ENCODE measurements at places on chromosomes 7 and 10.

- no peak for DNase-seq
These were observed 28.7 kb upstream of the SFRP5 start for GRCh38 chr10:97800474-97800873.

DNA sequence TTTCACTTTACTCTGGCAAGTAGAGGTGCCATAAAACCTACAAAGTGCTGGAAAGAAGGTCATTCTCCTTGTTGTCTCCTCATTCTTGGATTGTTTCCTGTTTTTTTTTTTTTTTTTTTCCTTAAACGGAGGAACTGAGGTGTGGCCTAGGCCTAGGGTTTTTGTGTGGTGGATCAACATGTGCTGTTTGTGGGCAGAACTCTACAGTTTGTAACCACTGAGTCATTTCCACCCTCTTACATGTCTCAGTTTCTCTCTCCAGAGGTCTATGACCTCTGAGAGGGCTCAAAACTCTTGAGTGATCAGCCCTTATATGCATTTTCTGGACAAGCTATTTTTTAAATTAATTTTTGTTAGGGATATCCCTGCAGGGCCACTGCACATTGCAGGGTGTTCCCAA lies 296.0 kb downstream of the PPP1R3A start:
- DNase-seq = no peak

DNA sequence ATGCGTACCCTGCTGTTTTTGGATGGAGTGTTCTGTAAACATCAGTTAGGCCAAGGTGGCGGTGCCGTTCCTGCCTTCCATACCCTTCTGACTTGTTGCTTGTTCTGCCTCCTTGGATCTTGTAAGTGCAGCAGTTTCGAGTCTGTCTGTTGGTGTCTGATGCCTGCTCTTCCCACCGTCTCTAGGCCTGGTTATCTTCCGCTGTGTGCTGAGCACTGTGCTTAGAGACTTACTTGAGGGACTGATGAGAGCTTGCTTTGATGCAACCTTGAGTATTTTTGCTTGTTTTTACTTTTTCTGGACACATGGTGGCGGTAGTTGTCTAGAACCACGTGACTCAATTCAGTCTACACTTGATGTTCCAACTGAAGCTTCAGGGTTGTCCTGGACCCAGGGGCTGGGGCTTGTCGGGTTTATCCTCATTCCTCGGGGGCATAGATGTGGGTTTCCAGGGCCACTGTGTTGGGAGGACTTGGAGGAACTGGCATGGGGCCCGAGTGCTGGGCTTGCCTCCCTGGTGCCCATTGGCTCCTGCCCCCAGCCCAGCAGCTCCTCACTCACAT lies 14.4 kb upstream of the SPRN start:
- DNase-seq = no peak

- no peak for DNase-seq
These were observed 40.3 kb downstream of the PTPRE start for GRCh38 chr10:127947211-127947610.

DNA sequence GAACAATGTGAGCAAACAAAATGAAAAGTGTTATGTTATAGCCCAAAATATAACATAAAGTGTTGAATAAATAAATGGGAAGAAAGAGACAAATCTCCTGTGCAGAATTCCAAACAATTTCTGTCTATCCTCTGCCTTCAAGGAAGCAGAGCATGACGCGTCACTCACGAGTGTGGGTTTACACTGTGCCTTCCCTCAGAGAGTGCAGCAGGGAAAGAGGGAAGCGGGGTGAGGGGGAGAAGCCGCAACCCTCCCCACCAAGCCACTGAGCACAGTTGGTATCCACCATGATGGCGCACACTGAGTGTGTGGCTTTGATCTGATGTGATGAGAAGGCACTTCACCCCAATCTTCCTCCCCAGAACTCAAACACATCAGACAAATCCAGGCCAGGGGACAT lies 74.8 kb downstream of the PTPRN2 start:
- DNase-seq = no peak

- no peak for DNase-seq
These were observed 387 bp downstream of the EPHA1 start for GRCh38 chr7:143408252-143408685.

- no peak for DNase-seq
These were observed 93.4 kb downstream of the DOCK4 start for GRCh38 chr7:112112822-112113255.

DNA sequence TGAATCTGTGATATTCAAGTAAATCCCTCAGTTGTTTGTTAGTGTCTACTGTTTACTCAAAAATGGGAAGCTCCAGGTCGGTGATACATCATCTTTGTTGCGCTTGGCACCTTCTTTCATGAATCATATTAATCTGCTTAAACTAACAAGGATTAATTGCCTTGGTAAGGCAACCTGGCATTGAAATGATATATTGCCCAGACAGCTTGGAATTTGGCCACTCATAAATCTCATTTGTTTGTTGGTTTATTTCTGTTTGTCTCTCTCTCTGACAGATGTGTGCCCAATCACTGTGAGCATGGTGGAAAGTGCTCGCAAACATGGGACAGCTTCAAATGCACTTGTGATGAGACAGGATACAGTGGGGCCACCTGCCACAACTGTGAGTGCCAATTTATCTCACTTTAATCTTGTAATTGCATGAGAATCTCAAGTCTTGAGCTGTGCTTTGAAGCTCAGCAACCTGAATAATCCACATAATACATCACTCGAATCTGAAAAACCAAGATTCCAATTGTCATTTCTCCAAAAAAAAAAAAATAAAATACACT lies 1104.8 kb upstream of the C7orf33 start:
- no peak for DNase-seq

DNA sequence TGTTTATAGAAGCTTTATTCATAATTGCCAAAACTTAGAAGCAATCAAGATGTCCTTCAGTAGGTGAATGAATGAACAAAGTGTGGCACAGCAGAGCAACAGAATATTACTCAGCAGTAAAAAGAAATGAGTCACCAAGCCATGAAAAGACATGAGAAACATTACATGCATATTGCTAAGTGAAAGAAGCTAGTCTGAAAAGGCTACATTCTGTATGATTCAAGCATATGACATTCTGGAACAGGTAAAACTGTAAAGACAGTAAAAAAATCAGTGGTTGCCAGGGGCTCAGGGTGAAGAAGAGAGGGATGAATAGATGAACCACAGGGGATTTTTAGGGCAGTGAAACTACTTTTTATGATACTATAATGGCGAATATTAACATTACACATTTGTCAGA lies 80.9 kb upstream of the APBB1IP start:
- no peak for DNase-seq

GRCh38 chr7:5345171-5345570 lies 62.4 kb downstream of the SLC29A4 start:
- no peak for DNase-seq

DNA sequence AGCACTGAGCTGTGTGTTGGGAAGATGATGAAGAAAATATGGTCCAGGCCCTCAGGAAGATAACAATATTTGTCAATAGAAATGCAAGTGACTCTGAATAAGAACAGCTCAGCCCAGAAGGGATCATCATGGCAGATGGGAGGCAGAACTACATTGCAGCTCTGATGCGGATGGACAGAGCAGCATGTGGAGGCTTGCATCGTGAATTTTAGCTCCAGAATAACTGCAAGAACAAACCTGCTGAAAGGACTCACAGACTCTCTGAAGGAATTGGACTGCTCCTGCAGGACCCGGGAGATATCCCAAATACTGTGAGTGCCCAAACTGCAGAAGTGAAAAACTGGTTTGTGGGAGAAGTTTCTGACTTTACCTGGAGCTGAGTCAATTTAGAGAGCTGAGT lies 80.6 kb upstream of the LAMB4 start:
- no peak for DNase-seq

GRCh38 chr10:78980815-78981214 lies 88.0 kb upstream of the ZMIZ1 start:
- no peak for DNase-seq

DNA sequence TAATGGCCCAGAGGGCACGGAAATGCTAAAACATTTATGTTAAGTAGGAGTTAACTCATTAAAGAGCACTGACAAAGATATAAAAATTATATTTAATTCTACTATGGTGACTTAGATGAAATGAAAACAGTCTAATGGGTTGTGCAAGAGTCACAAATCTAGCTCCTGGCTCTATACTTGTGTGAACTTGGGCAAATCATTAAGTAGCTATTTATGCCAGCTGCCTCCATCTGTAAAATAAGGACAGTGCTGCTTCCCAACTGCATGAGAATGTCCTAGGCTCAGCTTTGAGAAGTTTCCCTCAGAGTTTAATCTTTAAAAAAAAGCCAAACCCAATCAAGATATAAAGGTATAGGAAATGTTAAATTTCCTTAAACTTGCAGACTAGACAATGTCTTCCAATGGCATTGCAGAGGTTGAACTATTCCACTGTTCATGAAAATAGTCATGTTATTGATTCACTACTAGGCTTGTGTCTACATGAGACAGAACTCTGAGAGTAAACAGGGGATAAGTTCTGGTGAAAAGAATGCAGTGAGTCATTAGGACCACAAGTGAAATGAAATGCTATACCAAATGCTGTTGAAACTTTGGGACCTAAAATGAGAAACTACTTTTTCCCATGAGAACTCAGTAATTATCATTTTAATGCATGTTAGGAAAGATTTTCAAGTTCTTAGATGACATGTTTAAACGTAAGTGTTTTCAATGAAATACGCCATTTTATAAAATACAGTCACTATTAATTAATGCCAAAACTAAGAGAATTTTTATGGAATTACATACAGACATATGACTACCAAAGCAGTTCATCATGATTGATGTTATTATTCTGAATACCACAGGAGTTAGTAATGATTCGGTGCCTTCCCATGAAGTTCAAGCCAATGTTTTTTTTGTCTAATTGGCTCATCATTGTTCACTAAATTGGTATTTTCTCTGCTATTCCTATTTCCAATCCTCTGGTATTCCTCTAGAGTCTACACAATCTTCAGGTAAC lies 84.2 kb downstream of the CDK6 start:
- DNase-seq = no peak

DNA sequence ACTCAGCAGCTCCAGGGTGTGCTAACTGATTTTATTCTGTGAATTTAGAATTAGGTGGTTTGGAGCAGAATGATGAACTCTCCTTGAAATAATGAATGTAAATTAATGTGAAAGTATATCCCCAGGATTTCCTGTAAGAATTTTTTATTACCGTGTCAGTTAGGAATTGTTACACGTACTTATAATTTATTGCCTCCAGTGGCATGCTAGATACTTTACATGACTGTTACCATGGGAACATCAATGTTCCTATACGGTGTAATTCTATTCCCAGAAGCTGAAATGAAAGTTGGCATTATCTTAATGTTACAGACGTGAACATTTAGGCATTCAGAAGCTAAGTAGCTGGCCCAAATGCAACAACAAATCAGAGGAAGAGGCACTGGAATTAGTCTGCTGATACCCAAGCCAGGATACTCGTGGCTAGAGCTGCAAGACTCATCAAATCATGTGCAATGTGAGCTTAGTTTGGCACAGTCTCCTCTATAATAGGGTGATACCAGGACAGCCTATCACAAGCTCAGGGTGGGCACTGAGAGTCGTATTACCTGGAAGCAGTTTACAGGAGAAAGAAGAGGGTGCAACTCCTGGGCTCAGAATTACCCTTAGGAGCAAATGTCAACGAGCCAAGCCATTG lies 30.0 kb upstream of the PRKAR2B start:
- no peak for DNase-seq

- no peak for DNase-seq
These were observed 59.9 kb downstream of the INSIG1 start for GRCh38 chr7:155357573-155358041.

DNA sequence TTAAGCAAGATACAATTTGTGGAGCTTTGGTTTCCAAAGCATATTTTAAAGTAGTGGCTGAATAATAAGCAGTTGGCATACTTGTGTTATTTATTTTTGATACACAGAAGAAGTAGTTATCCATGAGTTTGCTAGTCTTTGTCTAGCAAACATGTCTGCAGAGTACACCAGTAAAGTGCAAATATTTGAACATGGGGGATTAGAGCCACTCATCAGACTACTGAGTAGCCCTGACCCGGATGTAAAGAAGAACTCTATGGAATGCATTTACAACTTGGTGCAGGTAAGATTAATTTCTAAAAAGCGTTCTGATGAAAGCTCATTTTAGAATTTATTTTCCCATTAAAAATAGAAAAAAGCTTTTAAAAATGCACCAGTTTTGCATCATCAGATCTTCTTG lies 31.4 kb downstream of the ARMC3 start:
- no peak for DNase-seq

- no peak for DNase-seq
These were observed 65.4 kb downstream of the FAM204A start for GRCh38 chr10:118276727-118277126.

GRCh38 chr7:121624958-121625357 lies 228.8 kb upstream of the FAM3C start:
- no peak for DNase-seq

DNA sequence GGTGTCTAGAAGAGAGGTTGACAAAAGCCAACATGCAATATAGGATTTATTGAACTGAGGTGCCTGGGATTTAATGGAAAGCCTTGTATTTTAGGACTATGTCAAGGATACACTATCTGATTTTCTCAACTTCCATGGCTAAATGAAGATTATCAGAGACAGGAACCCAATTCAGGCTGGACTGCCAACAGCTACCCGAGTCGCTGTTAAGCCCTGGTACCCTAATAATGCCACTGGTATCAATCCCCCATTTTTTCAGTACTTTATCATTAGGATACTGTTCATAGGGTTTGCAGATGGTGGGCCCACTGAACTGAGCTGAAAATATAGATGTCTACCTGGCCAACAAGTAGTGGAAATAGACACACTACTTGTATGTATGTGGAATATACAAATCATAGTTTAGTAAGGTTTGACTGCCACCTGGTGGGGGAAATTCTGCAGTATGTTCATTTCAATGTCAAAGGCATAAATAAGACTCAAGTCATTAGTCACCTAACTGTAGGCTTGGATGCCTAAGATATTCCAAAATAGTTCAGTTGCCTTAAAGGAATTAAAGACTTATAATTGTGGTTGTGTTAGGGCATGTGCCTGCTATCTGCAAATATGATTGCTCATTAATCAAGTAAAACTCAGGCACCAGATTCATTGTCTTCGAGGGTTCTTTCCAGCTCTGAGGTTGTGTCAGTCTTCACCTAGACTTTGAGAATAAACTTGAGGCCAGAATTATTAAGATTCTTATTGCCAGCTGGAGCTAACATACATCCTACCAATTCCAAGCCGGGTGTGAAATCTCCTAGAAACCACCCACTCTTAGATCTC lies 34.1 kb upstream of the NOBOX start:
- no peak for DNase-seq

DNA sequence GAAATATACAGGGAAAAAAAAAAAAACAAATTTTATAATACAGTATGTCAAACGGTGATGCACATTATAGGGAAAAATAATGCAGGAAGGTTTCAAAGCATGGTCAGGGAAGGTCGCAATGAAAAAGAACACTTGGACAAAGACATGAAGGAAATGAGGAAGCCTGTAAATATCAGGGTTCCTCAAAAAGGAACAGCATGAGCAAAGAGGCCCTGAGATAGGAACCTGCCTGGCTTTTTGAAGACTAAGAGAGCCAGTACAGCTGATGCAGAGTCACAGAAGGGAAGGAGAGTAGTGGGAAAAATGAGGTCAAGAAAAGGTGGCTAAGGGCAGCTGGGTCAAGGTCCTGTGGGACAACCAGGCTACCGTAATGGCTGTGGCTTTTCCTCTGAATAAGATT lies 1.9 kb downstream of the VPS41 start:
- no peak for DNase-seq

- no peak for DNase-seq
These were observed 66.1 kb upstream of the AGBL3 start for GRCh38 chr7:134920026-134920753.

- no peak for DNase-seq
These were observed 105.5 kb downstream of the GALNT11 start for GRCh38 chr7:152130658-152131590.
